DMS53 (cell line): ENCODE measurements at places on chromosomes 6 and 20.

GRCh38 chr6:48183811-48184605, 73.0 kb upstream of the PTCHD4 start:
- no peak for DNase-seq

DNA sequence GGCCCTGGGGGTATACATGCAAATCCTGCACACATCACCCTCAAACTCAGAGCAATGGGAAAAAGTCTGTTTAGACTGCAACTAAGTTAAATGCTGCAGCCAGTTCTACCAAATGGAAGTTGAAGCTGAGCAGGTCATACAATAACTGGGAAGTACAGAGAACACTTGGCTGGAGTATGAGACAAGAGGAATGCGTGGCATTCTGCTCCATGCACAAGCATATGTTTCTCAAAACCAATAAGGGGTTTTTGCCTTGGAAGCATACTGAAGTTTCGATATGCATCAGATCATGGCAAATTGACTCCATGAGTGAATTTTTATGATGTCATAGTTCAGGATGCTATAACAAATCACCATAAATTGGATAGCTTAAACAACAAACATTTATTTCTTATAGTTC, 193.8 kb downstream of the COL12A1 start:
- DNase-seq: no peak

DNA sequence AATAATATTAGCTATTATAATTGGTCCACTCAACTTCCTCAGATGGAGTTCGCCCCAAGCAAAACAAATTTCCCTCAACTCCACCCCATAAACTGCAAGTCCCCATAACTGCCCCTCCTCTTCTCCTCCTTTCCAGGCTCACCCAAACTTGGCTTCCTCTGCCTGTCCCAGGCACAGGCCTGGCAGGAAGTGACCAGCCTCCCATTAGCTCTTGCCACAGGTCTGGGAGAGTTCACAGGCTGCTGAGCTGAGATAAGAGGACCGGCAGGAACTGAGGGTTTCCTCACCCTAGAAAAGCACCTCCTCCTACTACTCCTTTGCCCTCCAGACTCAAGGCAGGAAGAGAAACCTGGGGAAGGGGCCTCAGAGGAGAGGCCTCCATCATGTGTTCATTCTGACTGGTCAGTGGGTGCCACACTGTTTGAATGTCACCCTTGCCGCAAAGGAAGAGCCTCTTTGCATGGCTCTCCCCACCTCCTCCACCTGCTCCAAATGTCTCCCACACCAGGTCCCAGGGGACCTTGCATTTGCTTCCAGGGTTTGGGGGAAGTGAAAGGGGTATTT, 24.5 kb upstream of the SMIM29 start:
- no peak for DNase-seq

GRCh38 chr6:137823826-137824555, 43.1 kb upstream of the TNFAIP3 start:
- peak; percentile 46 for DNase-seq

DNA sequence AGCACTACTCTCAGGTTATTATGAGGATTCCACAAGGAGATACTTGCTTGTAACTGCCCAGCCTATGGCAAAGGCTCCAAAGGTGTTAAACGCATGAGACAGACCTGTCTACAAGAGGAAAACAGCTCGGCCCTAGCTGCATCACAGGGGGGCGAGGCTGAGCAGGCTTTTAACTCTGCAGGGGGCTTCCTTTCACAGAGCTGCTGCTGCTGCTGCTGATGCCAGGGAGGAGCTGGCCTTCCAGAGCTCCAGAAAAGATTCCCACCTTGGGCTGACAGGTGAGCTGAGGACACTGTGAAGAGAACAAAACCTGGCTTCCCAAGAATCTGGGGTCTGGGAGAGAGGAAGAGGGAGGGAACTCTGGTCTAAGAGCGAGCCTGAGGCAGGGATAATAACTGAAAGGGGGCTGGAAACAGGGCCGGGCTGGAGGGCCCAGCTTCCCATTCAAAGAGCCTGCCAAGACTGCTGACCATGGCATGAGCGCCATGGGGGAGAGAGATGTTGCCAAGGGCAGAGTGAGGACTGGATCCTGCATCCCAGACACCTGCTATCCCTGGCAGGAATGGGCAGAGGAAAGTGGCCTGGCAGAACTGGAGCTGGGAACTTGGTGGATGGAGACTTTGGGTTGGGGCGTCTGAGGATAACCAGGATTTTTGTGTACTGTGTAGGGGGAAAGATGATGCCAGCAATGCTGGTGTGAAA, 211.1 kb upstream of the LRFN2 start:
- DNase-seq: no peak

DNA sequence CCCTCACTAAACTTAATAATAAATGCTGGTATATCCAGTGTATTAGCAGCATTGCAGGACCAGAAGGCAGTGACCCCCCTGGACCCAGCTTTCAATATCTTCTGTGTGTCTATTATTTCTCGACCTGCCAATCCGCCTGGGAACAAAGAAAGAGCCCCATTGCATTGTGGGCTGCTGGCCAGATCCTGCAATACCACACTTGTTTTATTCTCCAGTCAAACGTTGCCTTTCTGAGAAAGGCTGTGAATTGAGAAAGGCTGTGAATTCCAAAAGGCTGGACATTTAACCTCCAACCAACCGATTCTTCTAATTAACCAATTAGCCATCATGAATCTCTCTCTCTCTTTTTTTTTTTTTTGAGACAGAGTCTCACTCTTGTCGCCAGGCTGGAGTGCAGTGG, 1.5 kb upstream of the MTO1 start:
- DNase-seq: no peak

DNA sequence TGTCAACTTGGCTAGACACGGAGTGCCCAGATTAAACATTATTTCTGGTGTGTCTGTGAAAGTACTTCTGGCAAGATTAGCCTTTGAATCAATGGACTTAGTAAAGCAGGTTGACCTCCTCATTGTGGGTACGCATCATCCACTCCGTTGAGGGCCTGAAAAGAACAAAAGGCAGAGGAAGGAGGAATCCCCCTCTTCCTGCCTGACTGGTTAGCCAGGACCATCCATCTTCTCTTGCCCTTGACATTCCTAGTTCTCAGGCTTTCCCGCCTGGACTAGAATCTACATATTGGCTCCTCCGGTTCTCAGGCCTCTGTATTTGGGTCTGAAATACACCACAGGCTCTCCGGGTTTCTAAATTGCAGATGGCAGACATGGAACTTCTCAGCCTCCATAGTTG, 74.0 kb upstream of the POPDC3 start:
- no peak for DNase-seq

DNA sequence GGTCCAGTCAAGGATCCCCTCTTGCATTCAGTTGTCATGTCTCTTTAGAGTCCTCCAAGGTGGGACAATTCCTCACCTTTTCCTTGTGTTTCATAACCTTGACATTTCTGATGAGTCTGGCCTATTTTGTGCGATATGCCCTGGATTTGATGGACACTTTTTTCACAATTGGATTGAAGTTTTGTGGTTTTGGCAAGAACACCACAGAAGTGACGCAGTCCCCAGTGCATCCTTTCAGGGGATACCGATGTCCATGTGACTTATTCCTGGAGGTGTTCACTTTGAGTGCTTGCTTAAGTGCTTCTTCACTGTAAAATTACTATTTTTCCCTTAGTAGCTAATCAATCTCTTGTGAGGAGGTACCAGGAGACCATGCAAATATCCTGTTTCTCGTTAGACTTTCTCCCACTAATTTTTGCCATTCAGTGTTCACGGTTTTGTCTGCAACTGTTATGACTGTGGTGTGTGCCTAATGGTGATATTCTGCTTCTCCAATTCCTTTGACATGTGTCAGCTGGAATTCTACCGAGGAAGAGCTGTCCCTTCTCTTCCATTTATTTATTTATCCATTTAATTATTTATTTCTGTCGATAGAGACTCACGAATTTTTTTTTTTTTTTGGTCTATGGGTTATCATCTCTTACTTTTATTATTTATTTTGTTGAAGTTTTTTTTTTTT, 30.8 kb downstream of the BPIFB4 start:
- DNase-seq: no peak

- peak; percentile 13 for DNase-seq
These were observed 24.0 kb upstream of the CLIC5 start for GRCh38 chr6:46039646-46040045.

GRCh38 chr6:6987749-6988148, 120.0 kb upstream of the RREB1 start:
- no peak for DNase-seq

- DNase-seq: no peak
These were observed 8.7 kb downstream of the ZMYND8 start for GRCh38 chr20:47347661-47348435.

GRCh38 chr6:139457476-139457875, 83.0 kb upstream of the CITED2 start:
- DNase-seq: no peak

DNA sequence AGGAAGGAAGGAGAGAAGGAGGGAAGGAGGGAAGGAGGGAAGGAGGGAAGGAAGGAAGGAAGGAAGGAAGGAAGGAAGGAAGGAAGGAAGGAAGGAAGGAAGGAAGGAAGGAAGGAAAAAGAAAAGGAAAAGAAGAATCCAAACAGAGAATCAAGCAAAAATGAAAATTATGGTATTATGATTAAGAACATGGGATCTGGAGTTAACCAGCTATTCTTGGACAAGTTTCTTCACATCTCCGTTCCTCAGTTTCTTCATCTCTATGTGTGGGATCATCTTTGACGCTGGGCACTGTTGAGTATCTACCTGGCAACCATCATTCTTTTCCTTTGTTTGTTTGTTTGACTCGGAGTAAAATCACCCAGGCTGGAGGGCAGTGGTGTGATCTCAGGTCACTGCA, 71.6 kb downstream of the ZNF217 start:
- DNase-seq: no peak

DNA sequence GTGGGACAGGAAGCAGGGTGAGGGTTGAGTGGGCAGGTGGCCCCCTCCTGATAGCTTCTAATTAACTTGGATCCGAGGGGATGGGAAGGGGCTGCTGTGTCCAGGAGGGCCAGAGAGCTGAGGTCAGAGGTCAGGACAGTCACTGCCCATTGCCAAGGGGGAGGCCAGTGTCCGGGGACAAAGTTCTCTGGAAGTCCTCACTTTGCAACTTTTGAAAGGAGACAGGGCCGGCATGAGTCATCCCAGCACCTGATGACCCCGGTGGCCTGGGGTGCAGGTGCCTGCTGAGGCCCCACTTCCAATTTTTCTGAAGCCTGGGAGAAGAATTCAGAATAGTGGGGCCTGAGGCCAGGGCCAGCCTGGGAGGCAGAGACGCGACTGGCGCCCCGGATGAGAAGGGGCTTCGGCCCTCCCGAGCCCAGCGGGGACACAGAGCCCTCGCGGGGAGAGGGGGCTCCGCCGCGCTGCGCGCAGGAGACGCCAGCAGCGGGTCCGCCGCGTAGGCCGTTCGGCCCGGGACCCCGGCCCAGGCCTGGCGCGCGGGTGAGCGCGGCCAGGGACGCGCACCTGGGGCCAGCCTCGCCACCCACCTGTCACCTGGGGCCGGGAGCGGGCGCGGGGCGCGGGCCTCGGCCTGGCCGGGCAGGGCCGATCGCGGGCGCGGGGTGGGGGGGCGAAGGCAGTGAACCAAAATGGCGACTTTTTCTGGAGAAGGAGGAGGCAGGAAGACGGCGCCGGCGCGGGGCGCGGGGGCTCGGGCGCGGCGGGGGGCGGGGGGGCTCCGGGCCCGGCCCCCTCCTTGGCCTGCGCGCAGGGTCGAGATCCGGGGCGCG, 586 bp downstream of the ZNF512B start:
- peak; percentile 54 for DNase-seq

DNA sequence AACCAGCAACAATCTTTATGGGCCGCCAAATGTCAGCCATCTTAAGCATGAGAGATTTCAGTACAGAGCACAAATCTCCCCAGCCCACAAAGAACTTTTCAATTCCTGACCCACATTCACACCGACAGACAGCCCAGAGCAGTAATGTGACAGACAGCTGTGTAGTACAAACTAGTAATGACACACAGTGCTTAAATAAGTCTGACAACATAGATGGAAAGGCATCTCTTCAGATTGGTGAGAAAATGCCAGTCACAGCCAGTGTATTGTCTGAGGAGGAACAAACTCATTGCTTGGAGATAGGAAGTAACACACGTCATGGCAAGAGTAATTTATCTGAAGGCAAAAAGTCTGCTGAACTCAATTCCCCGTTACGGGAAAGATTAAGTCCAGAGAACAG, 36.0 kb downstream of the KIZ start:
- DNase-seq: no peak

DNA sequence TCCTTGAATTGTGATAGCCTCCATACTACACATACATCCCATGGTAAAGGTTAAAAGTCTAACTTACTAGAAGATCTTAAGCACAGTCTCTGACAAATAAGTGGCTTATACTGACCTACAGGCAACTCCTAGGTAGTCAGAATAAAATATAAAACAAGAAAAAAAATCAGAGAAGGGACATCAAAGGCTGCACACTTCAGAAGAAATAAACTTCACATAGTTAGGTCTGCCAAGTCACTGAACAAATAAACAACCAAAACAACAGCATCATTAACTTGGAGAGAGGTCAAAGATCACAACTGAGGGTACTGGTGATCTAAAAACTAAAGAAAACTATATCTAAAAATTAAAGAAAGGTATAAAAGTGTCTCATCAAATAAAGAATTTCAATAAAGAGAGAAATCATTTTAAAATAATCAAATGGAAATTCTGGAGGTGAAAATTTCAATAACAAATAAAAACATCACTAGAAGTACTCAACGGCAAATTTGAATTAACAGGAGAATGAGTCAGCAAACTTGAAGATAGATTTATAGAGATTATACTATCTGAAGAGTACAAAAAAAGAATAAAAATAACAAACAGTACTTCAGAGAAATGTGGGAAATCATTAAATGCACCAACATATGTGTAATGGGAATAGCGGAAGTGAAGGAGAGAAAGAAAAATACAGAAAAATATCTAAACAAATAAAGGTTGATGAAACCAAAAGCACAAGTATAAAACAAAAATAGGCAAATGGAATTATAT, 88.0 kb upstream of the UST start:
- DNase-seq: no peak

DNA sequence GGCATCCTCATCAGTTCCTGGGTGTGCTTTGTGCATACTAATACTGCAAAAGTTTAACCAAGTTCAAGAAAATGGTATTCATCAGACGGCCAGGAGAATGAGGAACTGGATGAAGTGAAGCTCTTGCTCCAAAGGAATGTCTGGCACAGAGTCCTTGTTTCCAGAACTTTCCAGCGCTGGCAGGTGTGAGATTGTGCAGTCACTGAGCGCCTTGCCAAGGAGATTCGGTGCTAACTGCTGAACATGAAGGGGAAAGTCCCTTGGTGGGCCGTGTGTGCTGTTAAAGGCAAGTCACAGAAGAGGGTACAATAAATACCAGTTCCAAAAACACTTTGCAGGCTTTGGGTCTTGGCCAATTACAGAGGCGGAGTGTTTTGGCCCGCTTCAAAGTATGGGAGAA, 262.3 kb upstream of the SOX4 start:
- no peak for DNase-seq

DNA sequence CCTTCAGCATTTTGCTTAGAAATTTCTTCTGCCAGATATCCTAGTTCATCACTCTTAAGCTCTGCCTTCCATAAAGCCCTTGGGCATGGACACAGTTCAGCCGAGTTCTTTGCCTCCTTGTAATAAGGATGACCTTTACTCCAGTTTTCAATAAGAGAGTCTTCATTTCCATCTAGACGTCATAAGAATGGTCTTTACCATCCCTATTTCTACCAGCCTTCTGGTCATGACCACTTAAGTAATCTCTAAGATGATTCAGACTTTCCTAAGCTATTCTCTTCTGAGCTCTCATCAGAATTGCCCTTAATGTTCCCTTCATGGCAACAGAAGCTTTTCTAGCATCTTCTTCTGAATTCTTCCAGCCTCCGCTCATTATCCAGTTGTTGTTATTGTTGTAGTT, 126.1 kb downstream of the TFAP2C start:
- no peak for DNase-seq

- DNase-seq: no peak
These were observed 46.3 kb downstream of the TBPL1 start for GRCh38 chr6:133999305-133999704.
